ENCODE measurements at places on chromosomes 7 and 10.

DNA sequence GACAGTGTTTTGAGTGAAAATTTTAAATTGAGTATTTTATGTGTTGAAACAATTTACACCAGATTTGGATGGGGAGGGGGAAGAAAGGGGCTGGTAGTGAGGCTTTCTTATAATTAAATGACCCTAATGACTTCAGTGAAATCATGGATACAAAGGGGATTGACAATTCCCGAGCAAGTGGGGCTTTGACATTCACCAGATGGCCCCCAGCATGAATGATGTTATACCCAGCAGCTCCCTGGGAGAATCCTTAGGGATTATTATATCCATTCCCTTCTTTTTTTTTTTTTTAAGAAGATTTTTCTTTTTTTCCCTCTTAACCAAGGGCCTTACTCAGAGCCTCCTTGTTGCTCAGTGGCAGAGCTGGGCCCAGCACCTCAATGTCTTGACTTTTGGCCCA is 17.9 kb downstream of the PLPP4 start:
- DNase-seq: no peak

DNA sequence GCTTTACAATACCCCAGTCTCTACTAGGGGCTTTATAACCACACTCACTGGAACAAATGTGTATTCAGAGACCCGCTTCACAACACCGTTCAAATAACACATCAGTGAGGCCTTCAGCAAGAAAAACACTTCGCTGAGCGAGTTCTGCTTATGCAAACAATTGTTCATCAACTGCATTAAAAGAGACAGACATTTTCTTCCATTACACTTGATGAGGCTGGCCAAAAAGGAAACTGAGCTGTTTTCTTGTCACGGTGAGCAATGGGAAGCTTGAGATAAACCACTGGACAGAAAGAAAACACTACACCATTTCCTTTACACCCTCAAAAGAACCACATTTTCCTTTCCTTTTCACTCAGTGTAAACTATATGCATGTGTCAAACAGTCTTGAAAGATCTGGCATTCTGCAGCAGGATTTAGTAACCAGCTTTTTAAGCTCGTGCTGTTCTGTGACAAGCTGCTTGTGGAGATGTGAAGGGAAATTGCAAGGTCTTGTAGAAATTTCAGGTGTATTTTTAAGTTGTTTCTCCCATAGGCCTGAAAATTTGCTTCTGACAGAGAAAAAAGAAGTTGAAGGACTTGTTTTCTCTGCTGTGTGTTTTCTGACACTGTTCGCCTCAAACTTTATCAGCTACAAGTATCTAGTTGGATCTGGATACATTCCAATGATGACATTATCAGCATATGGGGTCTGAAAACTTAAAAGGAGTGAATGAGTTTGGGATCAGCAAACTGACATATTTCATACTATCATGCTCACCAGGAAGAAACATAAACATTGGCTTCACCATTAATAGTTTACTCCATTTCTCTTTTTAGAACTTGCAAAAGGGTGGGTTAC is 693.1 kb downstream of the PARD3 start:
- DNase-seq: no peak

GRCh38 chr7:54831046-54831643 is 72.1 kb upstream of the SEC61G start:
- no peak for DNase-seq

DNA sequence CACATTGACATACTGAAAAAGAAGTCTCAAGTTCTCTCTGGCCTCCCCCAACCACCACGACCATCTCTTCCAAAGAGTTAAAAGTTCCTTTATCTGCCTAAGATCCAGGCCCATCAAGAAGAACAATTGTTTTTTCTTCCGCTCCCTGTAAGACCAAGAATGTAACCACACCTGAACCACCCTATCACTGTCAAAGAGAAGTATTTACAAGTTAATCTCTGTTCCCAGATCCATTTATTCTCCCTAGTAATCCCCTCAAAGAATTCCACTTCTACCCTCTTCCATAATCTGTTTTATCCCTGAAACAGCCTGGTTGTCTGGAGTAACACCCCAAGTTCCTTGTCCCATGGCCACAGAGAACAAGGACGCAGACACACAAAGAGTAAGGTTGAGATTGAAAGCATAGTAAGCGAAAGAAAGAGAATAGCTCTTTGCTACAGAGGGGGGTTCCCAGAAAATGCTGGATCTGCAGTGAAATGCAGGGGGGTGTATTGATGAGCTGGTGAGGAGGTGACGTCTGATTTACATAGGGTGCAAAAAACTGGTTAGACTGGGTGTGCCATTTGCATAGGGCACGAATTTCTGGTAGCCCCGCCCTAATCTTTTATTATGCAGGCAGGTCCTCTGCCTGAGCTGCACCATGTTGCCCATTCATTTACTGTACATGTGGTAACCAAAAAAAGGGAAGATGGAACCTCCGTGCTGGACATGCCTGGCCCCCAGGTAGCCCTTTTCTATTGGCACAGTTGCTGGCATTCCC is 122.0 kb downstream of the SKIDA1 start:
- no peak for DNase-seq

- no peak for DNase-seq
Observed at GRCh38 chr7:139232377-139232717, 1.3 kb downstream of the UBN2 start.

DNA sequence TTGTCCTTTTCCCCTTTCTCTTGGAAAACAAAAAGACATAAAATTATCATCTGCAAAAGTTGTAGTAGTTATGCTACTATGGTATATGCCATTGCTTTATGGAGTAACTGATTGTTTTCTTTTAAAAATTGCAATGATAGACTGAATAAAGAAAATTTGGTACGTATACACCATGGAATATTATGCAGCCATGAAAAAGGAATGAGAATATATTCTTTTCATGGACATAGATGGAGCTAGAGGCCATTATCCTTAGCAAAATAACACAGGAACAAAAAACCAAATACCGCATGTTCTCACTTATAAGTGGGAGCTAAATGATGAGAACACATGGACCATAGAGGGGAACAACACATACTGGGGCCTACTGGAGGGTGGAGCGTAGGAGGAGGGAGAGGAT is 538.8 kb downstream of the PLXDC2 start:
- no peak for DNase-seq

DNA sequence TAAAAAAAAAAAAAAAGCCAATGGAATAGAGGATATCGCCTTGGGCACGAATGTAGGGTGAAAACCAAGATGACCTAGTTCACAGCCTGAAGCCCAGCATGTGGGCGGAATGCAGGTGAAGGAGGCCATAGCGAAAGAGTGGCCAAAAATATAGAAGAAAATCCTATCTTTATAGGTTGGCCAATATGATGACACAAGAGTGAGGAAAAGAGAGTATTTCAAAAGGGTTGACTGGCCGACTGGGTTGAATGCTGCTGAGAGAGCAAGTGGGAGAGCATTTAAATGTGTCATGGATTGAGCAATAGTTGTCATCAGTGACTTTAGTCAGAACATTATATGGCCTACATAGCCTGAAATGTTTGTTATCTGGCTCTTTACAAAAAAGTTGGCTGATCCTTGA is 17.2 kb upstream of the GLI3 start:
- DNase-seq: no peak

DNA sequence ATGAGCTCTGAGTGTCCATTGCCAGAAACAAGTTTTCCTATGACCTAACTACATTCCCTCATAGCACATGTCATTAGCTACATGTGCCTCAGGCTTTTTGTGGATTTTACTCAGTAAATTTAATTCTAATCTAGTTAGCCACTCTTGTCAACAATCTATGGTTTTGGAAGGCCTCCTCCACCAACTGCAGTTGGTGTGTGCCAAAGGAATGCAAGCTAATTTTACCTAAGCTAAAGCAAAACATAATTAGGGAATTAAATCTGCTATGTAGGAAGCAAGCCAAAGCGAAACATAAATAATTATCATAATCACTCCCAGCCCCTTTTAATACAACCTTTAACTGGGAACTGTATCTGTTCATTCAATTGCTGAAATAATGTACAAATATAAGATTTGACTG is 3.5 kb upstream of the CTTNBP2 start:
- DNase-seq: no peak

DNA sequence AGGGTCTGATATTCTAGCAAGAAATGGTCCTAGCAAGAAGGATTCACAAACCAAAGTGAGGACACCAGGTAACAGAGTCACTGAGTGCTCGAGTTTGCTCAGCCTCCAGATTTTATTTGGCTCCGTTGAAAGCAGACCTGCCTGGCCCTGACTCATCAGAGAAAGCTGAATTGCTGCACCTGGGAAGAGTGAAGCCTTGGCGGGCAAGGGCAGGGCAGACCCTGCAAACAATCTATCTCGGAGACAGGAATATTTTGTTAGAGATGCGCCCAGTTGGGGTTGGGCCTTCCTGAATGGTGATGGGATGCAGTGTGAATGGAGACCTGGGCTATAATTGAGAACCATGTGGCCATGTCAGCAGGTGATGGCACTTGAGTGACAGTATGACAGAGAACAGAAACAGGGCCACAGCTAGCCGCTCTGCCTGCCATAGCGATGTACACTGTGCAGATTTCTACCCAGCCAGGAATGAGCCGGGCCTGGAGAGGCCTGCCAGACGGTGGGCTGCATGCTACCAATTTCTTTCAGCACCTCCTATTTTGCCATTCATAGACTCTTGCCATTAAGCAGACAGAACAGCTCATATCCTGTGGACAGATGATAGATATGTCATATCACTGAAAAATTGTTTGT is 744.2 kb downstream of the LRMDA start:
- no peak for DNase-seq

- no peak for DNase-seq
Observed at GRCh38 chr10:74575191-74575720, 251.1 kb upstream of the KAT6B start.

DNA sequence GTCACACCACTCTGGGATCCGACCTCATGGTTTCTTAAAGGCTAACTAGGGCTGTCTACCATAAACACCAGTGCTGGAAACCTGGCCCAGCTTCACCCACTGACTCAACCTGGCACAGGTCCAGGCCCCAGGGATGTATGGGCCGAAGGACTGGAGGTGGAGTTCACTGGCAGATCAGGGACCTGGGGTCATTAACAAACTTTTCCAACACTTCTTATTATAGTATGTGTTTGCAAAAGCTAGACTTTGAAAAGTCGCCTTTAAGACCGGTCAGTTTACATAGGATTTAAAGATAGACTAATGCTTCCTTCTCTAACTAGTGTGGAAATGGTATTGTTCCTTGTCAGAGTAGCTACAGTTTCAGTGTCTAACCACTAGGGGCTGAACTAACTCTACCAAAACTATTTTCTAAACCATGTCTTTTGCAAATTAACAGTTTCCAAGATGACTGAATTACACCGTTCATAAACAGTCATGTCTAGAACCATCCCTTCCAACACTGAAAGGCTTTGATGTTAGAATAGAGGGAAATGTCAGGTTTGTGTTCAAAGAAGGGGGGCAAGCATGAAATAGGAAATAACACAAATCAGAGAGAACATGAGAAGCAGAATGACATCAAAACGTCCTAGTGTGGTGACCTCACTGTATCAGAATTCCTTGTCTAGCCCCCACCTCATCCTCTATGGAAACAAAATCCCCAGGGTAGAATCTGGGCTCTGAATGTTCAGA is 29.7 kb downstream of the STN1 start:
- DNase-seq: peak; percentile 75

DNA sequence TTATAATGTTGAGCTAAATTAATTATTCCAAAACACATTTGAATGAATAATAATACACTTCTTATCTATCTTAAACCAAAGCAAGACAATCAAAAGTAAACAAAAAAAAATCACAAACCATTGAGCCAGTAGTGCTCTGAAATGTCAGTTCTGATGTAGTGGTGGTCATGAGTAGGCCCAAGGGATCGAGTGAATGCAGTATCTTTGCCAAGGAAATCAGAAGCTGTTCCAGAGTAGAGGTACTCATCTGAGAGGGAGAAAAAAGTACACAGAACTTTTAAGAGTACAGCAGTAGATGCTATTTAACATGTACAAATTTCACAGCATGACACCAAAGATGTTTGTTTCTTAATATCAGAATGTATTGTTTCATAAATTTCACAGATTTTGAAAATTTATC is 121.5 kb downstream of the SEMA3D start:
- DNase-seq: no peak

- DNase-seq: no peak
Observed at GRCh38 chr7:143967398-143967797, 12.8 kb downstream of the OR2F1 start.

DNA sequence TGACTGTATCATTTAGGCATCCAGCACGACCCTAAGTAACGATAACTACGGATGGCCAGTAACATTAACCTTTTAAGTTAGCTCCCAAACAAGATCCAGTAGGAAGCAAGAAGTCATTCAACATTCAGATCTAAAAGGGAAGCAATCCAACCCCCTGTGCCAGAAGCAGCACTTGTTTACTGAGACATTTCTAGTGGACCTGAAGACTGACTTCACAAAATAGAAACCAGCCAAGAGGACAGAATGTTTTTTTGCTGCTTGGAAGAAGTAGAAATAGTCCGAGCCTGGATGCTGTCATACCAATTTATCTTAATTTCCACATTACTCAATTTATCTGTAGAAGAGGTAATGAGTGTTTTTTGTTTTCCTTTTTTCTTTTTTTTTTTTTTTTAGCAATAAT is 88.0 kb upstream of the CTTNBP2 start:
- DNase-seq: no peak

Data from left kidney (tissue), 8 donors.